ENCODE measurements at places on chromosomes 3 and 15.

- DNase-seq, result no peak
Observed at GRCh38 chr15:80709542-80709941, 14.4 kb downstream of the ABHD17C start.

- DNase-seq, result no peak
Observed at GRCh38 chr3:15470261-15470660, 42.9 kb downstream of the EAF1 start.

GRCh38 chr15:74613953-74614743 is 1.5 kb upstream of the CLK3 start:
- no peak for DNase-seq

DNA sequence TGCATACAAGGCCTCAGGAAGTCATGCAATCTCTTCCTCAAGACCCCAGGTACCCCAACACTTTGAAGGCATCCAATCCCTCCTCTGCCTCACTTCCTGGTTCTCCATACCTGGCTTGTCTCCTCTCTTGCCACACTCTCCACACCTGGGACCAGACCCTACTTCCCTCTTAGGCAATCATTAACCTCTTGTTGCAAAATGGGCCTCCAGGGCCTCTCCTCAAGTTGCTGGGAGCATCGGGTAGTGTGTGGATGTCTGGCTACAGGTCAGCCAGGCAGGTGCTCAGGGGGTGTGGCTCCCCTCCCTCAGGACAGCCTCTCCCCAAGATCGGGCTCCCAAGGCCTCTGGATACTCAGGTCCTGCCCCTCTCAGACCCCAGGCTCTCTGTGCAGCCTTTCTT is 8.6 kb downstream of the PLA2G4E start:
- no peak for DNase-seq

DNA sequence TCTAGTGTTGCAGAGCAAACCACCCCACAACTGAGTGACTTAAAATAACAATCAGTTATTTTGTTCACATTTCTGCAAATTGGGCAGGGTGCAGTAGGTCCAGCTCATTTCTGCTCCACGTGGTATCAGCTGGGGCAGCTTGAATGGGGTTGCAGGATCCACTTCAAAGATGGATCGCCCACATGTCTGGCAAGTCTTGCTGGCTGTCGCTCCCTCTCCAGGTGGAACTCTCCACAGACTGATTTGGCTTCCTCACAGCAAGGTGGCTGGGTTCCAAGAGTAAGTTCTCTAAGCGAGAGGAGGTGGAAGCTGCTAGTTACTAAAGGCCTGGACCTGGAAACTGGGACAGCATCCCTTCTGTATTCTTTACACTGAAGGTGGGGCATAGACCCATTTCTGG is 213.3 kb downstream of the SLC9A9 start:
- no peak for DNase-seq

GRCh38 chr3:190716961-190717360 is 145.5 kb downstream of the GMNC start:
- DNase-seq, result no peak

- no peak for DNase-seq
Observed at GRCh38 chr3:79019137-79019923, 748.5 kb downstream of the ROBO1 start.

DNA sequence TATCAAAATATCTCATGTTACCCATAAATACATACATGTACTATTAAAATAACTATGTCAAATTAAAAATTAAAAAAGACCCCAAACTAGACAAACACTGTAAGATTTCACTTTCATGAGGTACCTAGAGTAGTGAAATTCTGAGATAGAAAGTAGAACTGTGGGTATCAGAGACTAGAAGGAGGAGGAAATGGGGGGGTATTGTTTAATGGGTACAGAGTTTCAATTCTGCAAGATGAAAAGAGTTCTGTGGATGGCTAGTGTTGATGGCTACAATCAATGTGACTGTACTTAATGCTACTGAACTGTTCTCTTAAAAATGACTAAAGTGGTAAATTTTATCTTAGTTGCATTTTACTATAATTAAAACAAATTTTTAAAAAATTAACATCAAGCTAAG is 36.6 kb downstream of the RFX7 start:
- no peak for DNase-seq

- DNase-seq, result no peak
Observed at GRCh38 chr3:158058495-158059130, 47.6 kb downstream of the SHOX2 start.

DNA sequence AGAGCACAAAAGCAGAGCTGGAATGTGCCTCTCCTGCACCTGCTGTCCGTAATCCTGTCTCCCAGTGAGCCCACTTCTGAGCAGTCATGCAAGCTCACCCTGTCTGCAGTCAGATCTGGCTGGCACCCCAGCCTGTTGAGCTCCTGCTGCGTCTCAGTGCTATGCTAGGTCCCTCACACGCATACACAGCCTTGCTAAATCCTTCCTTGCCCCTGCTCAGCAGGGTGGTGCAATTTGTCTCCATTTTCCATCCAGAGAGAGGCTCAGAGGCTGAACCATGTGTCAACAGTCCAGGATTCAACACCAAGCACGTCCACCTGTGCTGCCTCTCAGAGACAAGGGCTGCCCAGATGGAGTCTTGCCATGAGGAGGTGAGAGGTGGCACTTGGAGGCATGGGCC is 11.0 kb downstream of the POMGNT2 start:
- DNase-seq, result no peak

- DNase-seq, result peak; percentile 64
Observed at GRCh38 chr3:67000009-67000408, 1.9 kb downstream of the KBTBD8 start.

DNA sequence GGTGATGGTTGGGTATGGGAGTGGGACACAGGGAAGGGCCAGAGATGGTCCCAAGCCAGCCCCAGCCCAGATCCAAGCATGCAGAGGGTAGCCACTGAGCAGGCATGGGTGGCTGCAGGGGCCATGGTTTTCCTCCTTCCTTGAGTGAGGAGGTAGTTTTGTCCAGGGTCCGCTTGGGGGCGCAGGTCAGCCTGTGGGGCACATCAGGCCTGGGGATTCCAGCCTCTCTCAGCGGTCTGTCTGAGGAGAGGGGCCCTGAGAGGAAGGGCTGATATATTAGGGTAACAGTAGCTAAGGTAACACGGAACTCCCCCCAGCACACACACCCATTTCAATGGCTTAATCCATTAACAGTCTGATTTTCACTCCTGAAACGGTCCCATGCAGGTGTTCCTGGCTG is 22.7 kb upstream of the LCTL start:
- DNase-seq, result no peak

All from NB4 (cell line).